CD4-positive, alpha-beta T cell treated with Interleukin-17A for 4 hours (primary cell): ENCODE measurements at places on chromosomes 13 and 19.

DNA sequence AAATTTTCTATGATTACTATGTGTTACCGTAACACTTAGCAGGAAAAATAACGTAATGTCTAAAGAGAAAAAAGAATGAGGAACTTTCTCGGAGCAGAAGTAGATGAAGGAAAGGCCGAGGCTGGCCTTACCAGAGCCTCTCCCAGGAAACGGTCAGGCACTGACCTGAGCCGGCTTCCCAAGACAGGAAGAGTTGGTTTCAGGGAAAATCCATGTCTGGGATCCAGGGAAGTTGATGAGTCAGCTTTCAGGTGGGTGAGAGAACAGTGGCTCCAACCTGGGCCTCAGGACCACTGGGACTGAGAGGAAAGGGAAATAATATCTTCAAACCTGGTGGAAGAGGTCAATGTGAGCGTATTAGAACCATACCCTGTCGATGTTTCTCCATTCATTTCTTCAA, 93.3 kb upstream of the UBL3 start:
- no peak for DNase-seq

DNA sequence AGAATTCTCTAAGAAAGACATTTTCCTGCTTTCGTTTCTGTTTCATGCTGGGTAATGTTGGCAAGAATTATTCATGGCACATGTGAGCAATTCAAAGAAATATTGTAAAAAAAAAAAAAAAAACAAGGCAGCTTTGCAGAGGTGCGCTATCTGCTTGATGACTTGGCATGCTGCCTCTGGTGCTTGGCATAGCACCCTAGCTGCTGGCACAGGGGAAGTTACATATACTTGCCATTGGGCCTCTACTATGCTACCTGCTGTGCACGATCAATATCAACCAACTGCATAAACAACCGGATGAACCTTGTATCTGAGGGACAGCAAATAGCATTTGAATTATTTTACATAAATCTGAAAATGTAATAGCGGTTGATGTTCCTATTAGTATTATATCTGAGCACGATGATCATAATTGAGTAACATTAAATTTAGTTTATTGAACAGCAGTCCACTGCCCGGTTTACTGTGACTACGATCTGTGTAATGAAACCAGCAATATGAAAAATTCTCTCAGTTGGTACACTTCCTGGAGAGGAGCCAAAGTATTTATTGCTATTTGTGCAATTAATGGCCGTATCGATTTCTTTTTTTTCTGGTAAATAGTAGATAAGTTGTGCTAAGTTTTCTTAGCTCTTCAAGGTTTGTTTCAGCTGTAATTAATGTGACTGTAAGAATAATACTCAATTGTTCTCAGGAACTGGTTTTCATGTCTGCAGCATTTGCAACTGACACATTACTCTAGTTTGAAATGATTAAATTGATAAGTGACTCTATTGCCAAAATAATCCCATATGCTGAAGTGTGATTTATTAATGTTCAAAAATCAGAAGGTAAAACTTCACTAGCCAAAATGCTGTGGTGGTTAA, 717.3 kb downstream of the DACH1 start:
- no peak for DNase-seq

DNA sequence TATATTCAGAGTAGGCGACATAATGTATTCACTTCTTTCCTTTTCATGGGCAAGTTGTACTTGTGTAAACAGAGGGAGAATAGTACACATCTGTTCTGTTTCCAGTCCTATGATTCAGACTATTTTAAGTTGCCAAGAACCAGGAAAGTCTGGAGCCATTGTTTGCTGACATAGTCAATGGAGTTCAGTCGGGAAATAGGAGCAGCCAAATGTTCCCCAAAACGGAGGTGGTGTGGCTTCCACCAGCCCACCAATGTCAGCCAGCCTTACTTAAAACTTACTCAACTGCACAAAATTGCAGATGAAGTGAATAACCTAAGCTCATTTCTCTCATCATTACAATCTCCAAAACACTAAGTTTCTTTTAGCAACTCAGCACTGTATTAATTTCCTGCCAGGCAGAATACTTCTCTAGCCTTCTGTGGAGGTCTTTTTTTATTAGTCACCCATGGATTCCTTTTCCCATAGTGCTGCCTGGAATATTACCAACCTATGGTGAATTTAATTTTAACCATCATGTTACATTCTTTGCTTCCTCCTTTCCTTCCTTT, 22.3 kb upstream of the CSNK1A1L start:
- no peak for DNase-seq

DNA sequence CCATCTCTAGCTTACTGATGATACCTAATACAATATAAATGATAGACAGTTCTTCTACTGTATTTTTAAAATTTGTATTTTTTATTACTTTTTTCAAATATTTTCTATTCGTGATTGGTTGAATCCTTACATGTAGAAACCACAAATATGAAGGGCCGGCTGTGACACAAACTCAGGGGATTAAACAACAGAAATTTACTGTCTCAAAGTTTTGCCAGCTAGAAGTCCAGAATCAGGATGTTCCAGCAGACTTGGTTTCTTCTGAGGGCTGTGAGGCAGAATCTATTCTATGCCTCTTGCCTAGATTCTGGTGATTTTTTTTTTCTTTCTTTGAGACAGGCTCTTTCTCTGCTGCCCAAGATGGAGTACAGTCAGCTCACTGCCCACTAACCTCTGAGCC, 13.8 kb downstream of the FPR1 start:
- no peak for DNase-seq

GRCh38 chr19:18771328-18772242, 19.5 kb downstream of the COMP start:
- no peak for DNase-seq

- DNase-seq: no peak
Observed at GRCh38 chr19:4198467-4199126, 16.1 kb downstream of the ANKRD24 start.

- no peak for DNase-seq
Observed at GRCh38 chr19:46361915-46362314, 15.0 kb downstream of the PPP5C start.

GRCh38 chr19:30406220-30407067, 34.3 kb downstream of the ZNF536 start:
- DNase-seq: no peak

GRCh38 chr13:50950849-50951248, 41.3 kb downstream of the RNASEH2B start:
- DNase-seq: no peak

GRCh38 chr13:47326061-47326460, 429.2 kb upstream of the HTR2A start:
- no peak for DNase-seq

DNA sequence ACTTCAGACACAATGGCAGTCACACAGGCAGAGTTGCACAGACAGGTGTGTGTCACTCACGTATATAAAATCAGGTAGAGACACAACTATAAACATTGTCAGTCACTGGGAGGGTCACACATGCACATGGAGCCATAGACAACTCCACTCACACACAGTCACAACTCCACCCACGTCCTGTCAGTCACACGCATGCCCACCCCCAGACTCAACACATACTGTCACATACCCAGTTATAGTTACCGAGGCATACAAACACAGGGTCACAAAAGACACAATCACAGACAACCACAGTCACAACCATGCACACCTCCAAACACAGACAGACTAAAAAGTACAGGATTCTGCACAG, 1.5 kb downstream of the NUMBL start:
- no peak for DNase-seq

GRCh38 chr13:41263261-41263971, at the start of gene MTRF1:
TSS of gene MTRF1 (minus strand) at chr13:41263576. CDS start at chr13:41260907, 2,669 bp downstream.
- DNase-seq: peak; percentile 83

GRCh38 chr13:46173656-46174055, 8.3 kb downstream of the LCP1 start:
- DNase-seq: no peak

- DNase-seq: no peak
Observed at GRCh38 chr13:40429706-40430545, 236.5 kb downstream of the FOXO1 start.

- DNase-seq: no peak
Observed at GRCh38 chr13:91358387-91358782, 10.9 kb downstream of the MIR17HG start.
